ENCODE measurements at places on chromosomes 3 and 15.

DNA sequence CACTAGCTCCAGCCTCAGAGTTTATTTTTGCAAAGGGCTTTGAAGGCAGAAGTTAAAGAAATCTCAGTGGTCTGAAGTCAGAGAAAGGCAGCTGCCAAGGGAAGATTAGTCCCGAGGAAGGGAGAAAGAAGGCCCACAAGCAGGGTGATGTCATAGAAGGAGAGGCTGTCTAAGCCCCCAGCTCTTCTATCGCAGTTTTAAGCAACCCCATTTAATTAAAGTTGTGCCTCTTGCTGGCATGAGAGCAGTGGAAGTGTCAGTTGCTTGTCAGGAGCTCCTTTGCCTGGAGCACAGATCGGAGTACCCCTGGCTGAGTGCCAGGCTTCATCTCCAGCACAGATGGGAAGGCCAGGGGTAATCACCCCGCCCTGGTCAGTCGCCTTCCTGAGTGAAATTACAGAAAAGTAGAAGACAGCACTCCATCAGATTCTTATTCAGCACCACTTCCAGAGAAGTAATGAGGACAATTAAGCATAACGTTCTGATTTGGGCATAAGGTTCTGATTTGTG lies 530.7 kb downstream of the EPHB1 start:
- no peak overlapping the region for H3K4me3 ChIP-seq
- H3K27me3 ChIP-seq: peaks cover 11% of the 10 kb centered on the region
- no peaks in the 10 kb centered on the region for H3K36me3 ChIP-seq

DNA sequence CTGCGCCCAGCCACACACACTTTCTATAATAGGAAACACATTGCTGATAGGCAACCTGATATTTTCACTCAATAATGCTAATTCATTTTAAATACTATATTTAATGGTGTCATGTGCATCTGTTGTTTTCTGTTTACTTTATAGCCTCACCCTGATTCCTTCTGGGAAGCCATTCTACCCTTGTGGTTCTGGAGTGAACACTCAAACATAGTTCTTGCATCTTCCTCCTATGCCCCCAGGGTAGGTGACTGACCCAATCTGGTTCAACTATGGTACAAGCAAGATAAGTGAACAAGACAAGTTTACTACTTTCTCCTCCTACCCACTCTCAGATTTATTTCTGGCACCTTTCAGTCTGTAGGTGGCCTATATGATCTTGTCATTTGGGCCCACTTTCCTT lies 4.3 kb upstream of the SCG3 start:
- H3K4me1 ChIP-seq: peaks cover 10% of the 10 kb centered on the region
- no peaks in the 10 kb centered on the region for H3K36me3 ChIP-seq

DNA sequence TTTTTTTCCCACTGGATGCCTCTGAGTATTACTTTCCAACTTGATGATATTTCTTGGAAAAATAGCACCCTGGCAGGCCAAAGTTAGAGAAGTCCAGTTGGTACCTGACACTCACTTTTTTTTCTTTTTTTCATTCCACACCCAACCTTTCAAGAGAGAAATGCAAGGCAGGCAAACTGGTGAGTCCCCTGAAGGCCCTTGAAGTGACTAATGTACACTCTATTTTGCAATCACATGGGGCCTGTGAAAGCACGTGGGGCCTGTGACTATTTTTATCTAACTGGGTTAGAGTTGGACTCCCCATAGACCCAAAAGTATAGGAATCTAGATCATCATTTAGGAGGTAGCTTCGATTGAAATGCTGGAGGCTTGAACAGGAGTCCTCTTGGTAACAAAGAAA lies 316.7 kb downstream of the CHL1 start:
- no peak overlapping the region for H3K4me3 ChIP-seq
- no peak for DNase-seq
- H3K27me3 ChIP-seq: no peaks in the 10 kb centered on the region

DNA sequence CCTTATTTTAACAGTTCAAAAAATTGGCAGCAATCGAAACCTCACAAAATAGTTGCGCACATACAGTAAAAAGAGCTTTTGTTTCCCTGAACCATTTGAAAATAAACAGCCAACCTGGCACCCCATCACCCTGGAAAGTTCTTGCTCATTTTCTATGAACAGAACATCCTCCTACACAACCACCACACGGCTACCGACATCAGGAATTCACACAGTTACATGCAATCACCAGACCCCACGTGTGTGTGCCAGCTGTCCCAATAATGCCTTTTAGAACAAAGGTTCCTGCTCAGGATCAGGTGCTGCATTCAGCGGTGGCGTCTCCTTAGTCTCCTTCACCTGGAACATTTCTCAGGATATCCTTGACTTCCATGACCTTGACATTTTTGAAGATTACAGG lies 186.5 kb downstream of the KLF13 start:
- H3K27ac ChIP-seq: no peak overlapping the region
- no peak for DNase-seq
- H3K4me1 ChIP-seq: no peaks in the 10 kb centered on the region

GRCh38 chr15:45867281-45867680 lies 232.5 kb downstream of the SQOR start:
- no peak for DNase-seq
- peaks cover 7% of the 10 kb centered on the region for H3K4me1 ChIP-seq
- H3K4me3 ChIP-seq: no peak overlapping the region

Measured in mesothelial cell of epicardium (in vitro differentiated cells).